ENCODE measurements at places on chromosomes 3 and 15.

GRCh38 chr3:172061724-172062184 lies 22.4 kb downstream of the FNDC3B start:
- DNase-seq, result no peak

DNA sequence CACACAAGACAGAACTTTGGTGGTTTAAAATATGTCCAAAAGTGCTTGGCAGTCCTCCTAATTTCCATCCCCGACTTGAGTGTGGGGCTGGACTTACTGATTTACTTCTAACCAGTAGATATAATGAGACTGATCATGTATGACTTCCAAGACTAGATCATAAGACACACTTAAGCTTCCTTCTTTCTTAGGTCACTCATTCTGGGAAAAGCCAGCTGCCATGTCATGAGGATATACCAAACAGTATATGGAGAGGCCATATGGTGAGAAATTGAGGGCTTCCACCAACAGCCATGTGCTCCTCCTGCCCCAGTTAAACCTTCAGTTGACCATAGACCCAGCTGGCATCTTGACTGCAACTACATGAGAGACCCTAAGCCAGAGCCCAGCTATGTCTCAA lies 282.8 kb upstream of the PROK2 start:
- no peak for DNase-seq

DNA sequence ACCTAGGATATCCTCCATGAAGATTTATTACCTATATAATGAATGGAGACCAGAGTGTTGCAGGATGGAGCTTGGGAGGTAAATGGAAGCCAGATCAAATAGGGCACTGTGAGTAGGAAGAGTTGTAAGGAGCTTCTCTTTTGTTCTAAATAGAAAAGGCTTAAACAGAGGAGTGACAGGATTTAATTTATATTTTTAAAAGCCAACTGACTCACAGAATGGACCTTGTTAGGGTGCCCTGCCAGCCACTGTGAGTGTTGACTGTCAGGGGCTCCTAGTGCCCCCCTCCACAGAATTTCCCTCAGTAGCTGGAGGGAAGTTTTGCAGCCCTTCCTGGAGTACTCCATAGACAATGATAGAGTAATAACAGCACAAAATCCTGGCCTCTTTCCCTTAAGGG lies 547.5 kb downstream of the MCTP2 start:
- DNase-seq, result no peak

DNA sequence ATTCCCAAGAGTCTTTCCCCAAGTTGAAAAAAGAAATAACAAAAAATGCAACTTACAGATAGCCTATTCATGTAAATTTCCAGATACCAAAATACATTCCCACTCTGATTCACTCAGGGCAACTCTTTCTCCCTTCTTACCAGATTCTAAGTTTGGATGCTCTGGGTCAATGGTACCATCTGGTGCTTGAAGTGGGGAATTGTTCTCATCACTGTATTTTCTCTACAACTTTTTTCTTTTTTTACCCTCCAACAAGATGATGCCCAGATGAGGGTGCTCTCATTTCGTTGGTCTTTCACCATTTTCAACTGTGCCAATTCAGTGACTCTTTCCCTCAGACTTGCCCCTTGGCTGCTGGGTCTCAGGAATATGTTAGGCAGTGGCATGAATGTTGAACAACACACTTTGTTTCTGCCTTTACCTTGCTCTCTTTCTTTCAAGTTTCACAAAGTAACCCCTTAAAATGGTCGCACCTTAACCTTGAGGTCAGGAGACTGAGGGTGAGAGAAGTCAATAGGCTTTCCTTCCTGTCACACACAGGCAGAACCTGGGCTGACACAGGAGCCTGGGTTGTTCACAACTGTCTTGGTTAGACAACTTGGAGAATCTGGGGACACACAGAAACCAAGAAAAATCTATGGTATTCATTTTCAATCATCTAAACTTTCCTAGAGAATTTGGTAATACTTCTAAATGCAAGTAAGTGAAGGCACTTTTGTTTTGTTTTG lies 330.7 kb upstream of the SLCO3A1 start:
- DNase-seq, result no peak

DNA sequence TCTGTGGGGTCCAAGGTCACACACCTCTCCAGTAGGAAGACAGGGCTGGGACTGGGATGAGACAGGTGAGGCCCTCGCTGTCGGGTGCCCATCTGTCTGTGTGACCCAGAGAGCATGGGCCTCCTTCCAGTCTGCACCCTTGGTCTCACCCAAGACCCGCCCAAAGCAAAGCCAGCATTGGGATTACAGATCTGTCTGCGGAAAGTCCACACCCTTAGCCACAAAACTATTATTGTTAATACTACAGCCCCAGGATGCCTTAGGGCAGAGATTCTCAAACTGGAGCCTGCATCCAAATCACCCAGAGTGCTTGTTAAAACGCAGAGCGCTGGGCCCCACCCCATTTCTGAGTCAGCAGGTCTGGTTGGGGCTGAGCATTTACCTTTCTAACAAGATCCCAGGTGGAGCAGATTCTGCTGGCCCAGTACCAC lies 58.5 kb upstream of the ZNF148 start:
- DNase-seq, result no peak

GRCh38 chr3:51937611-51938450 lies 3.9 kb downstream of the RRP9 start:
- DNase-seq, result no peak

DNA sequence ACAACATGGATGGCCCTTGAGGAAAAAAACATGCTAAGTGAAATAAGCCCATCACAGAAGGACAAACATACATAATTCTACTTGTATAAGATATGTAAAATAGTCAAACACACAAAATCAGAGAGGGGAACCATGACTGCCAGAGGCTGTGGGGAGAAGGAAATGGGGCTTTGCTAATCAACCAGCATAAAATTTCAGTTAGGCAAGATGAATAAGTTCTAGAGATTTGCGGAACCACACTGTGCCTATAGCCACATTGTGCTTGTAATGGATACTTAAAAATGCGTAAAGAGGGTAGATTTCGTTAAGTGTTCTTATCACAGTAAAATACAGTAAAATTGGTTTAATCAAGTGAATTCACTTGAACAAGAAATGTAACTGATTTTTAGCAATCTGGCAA lies 33.7 kb upstream of the SPTBN5 start:
- DNase-seq, result no peak

GRCh38 chr3:48543271-48543866 lies 13.2 kb downstream of the PFKFB4 start:
- no peak for DNase-seq

- DNase-seq, result no peak
Measured at GRCh38 chr15:99385005-99385669, 133.9 kb downstream of the LRRC28 start.

DNA sequence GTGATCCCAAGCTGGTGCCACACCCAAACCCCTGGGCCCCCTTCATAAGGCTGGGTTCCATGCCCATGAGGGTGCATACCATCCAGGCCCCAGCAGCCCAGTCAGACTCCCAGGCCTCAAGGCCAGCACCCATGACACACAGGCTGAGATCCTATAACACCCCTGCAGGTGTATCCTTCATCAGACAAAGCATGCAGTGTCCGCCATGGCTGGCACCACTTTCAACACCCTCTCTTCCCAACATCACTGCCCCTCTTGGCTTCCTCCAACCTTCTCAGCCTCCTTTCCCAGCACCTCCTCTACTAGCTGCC lies 3.5 kb downstream of the CCDC51 start:
- no peak for DNase-seq

- DNase-seq, result no peak
Measured at GRCh38 chr3:21405671-21406667, 345.0 kb downstream of the ZNF385D start.

- DNase-seq, result no peak
Measured at GRCh38 chr15:89174476-89174875, 46.9 kb downstream of the RLBP1 start.

All from AG04449 (cell line).